ENCODE measurements at places on chromosomes 6 and 20. TPM values are rescaled to one million over a fixed set of nuclear protein-coding genes. Genes with fewer than 3 reads are reported as not detected.

Gene ZNF391
- total RNA-seq: 3.5 TPM

Gene CD109
- total RNA-seq: 10.8 TPM

Gene DUSP15
- total RNA-seq: 0.77 TPM

Gene SLC22A23
- 23.8 TPM for total RNA-seq

Gene F13A1
- 346 TPM for total RNA-seq

Gene HUS1B
- 0.77 TPM for total RNA-seq

All from mesenteric fat pad (tissue), 1 donor.